Kidney epithelial cell (primary cell): ENCODE measurements at places on chromosomes 5 and 9. TPM values are rescaled to one million over a fixed set of nuclear protein-coding genes. Genes with fewer than 3 reads are reported as not detected.

Gene SCAMP1
- total RNA-seq: 33.4 and 43.0 TPM in 2 replicates

Gene RANBP3L
- total RNA-seq: 0.07 TPM in 1 of 2 replicates, not detected in the other

Gene CCNH
- total RNA-seq: 57.4 and 74.7 TPM in 2 replicates

Gene PTPN3
- 29.6 and 33.6 TPM in 2 replicates for total RNA-seq

Gene PLCXD3
- total RNA-seq: 0.48 and 0.84 TPM in 2 replicates

Gene FOXD4
- total RNA-seq: 0.13 and 0.34 TPM in 2 replicates

Gene LHX3
- not detected in 2 replicates for total RNA-seq

Gene MXD3
- 3.4 and 6.6 TPM in 2 replicates for total RNA-seq

Gene SERF1A
- total RNA-seq: 7.8 and 14.2 TPM in 2 replicates

GRCh38 chr9:96418920-96419690, 935 bp upstream of the ZNF367 start:
- no peak for DNase-seq

- no peak for DNase-seq
These were observed 658.1 kb upstream of the CHD1 start for GRCh38 chr5:99586878-99587277.

DNA sequence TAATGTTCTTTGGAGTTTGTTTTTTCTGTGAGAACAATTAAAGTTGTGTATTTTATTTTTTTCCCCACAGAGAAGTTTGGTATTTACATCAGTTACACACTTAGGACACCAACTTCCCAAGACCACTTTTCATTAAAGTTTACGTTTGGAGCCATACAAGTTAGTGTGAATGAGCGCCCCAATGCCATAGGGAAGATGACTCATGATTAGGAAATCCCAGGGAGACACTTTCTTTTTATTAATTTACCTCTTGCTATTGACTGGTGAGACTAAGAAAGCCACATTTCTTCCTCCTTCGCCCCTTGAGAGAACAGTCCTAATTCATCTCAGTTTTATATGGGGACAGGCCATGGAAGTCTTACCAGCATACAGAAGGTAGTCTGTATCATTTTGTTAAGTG, 57.1 kb downstream of the EDIL3 start:
- no peak for DNase-seq

GRCh38 chr9:136445799-136446198, 6.2 kb upstream of the INPP5E start:
- DNase-seq: no peak

GRCh38 chr9:16328349-16328748, 542.1 kb downstream of the BNC2 start:
- DNase-seq: no peak

- no peak for DNase-seq
These were observed 14.6 kb upstream of the CFAP95 start for GRCh38 chr9:69805962-69806515.

DNA sequence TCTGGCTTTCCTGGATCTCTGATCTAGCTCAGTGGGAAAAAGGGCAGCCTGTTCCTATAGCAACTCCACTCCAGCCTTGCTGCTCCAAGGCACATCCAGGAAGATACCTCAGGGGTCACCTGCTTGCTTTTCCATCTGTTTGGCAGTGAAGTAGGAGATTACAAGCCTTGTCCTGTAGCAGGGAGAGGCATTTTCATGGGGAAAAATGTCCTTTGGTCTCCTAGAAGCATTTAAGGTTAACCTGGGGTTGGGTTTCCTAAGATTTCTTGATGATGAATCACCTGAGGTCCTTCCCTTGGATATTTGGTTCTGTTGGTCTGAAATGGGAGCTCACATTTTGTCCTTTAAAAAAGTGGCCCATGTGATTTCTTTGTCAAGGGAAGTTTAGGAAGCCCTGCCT, 1.5 kb upstream of the TMEM174 start:
- DNase-seq: no peak

- DNase-seq: no peak
These were observed 113.5 kb upstream of the RASA1 start for GRCh38 chr5:87154191-87154590.

GRCh38 chr5:61132559-61132958, 29.7 kb downstream of the SMIM15 start:
- DNase-seq: peak; percentile 4

DNA sequence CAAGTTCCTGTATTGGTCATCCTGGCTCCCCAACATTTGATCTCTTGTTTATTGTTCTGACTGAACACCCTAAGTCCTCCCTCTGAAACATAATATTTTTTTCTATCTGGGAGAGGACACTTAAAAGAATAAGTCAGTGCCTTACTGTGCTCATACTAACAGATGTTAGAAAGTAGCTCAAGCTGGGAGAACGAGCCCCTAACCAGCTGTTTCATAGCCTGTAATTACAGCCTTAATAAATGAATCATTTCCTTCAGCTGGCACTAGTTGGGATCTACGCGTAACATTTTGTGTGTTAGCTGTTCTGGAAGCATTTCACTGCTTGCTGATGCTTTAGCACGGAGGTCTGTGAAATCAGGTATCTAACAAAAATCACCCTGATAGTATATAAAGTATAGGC, 345.9 kb upstream of the RIOK2 start:
- no peak for DNase-seq

- DNase-seq: no peak
These were observed 84.5 kb downstream of the FGF1 start for GRCh38 chr5:142601432-142601831.

DNA sequence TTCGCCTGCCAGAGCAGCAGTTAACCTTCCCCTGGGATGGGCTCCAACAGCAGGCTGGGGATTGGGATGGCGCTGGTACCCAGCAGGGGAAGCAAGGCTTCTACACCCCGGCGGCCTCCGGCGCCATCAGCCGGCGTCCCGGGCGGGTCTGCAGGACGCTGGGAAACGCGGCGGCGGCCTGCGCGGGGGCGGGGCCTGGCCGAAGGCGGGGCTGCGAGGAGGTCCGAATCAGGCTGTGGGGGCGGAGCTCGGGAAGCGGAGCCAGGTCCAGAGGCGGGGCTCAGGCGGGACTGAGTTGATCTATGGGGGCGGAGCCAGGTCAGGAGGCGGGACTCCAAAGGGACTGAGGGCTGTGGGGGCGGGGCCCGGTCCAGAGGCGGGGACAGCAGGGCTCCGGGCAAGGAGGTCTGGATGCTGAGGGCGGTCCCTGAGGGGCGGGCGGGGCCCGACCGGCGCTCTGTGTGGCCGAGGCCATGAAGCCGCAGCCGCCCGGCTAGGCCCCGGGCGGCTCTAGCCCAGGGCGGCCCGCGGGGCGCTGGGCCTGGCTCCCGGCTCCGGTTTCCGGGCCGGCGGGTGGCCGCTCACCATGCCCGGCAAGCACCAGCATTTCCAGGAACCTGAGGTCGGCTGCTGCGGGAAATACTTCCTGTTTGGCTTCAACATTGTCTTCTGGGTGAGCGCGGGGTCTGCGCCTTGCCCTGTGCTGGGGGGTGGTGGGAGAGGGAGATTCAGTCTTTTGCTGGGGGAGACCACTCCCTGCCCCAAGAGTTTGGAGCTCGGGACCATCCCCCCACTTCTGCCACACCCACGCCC, at the start of gene TSPAN17:
TSPAN17 (plus strand) TSS at position 455 of the 813 bp plus-strand sequence; CDS start at position 587, 132 bp downstream.
- peak; percentile 92 for DNase-seq

- DNase-seq: no peak
These were observed 4.6 kb downstream of the RAPGEF6 start for GRCh38 chr5:131630208-131630962.

DNA sequence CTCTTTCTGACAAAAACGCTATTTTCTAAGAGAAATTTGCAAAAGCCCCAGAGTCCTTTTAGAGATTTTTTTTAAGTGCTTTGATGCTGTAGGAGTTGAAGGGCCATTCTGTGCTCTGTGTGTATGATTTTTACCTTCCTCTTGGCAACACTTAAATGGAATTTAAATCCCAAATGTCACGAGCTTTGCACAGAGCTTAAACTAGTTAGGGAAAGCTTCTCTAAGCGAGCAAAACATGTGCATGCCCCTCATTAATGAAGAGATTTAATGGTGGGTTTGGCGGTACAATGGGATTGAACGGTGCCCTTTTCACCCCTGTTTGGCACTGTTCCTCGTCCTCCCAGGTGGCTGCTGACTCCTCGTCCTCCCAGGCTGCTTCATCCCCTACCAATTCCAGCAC, 220.7 kb downstream of the DRD1 start:
- DNase-seq: no peak

DNA sequence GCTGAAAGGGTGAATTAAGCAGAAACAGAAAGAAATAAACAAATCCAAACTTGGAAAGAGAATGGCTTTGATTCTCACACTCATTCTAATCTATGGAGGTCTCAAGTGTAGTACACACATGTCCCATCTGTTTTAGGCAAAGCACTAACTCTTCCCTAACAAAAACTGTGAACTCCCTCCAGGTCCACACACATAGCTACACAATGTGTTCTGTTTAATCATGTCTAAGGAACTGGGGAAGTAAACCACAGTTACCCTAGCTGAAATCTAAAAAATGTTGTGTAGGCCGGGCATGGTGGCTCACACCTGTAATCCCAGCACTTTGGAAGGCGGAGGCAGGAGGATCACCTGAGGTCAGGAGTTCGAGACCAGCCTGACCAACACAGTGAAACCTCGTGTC, 118.7 kb upstream of the FST start:
- DNase-seq: no peak

DNA sequence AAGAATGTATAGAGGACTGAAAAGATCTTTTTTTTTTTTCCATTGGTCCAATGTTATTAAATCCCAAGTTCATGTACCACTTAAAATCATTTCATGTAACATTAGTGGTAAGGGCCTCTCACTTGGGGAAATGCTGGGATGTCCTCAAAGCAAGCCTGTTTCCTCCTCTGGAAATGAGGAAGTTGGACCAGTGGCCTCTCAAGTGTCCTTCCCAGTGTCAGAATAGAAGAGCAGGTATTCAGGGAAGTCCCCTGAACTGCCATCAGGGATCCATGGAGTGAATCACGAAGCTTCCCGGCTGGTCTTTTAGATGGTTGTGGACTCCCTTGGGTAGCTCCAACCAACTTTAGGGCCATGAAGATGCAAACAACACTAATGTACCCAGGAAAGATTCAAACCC, 55.2 kb upstream of the AFAP1L1 start:
- no peak for DNase-seq

- peak; percentile 62 for DNase-seq
These were observed 19.1 kb upstream of the ZFAND5 start for GRCh38 chr9:72383978-72384709.

- DNase-seq: no peak
These were observed 1.1 kb downstream of the BRINP1 start for GRCh38 chr9:119368179-119368578.

GRCh38 chr5:42994555-42995359, 45.4 kb downstream of the ANXA2R start:
- DNase-seq: no peak

GRCh38 chr5:83547161-83547560, 75.6 kb downstream of the VCAN start:
- DNase-seq: no peak

GRCh38 chr9:34190996-34191892, 12.4 kb downstream of the UBAP1 start:
- DNase-seq: no peak

- DNase-seq: no peak
These were observed 70.4 kb downstream of the GADD45G start for GRCh38 chr9:89675058-89675742.

DNA sequence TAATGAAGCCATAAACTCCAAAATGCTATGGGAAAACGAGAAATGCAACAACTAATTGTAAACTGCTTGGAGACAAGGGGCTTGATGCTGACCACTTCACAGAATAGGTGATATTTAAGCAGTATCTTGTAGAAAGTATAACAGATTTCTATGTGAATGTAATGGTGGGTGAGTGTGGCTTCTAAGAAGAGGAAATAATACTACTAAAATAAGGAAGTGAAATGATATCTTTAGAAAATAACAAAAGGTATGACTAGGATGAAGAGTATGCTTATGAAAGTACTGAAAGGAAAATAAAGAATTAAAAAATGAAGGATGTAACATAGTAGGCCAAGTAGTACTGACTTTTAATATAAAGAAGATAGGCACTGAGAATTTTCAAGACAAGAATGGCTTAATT, 94.2 kb downstream of the AGTPBP1 start:
- DNase-seq: no peak

- no peak for DNase-seq
These were observed 579.2 kb upstream of the COX7C start for GRCh38 chr5:86038566-86038965.

DNA sequence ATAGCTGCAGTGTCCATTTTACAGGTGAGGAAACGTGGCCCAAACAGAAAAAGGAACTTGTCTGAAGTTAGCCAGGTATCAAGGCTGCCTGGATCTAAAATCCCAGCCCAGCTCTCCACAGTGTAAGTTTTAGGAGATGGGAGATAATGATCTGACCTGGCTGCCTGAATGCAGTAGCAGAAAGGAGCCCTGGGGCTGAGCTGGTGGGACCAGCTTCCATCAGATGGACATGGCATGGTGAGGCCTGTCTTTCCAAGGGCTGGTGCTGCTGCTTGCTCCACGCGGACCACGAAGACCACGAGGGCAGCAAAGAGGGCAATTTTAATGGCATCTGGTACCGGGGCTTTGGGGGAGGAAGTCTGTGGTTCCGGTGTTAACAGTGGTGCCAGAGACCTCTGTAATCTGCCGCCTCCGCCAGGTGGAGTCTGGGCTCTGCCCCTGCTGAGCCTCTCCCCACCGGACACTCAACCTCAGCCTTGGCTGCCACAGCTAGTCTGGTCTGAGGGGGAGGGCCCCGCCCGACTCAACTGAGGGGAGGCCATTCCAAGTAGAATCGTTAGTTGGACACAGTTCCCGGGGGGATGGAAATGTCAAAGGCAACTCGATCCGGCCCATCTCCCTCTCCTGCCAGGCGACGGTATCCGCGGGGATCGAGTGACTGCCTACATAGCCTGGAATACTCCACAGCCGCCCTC, 650 bp downstream of the MYORG start:
- no peak for DNase-seq

- no peak for DNase-seq
These were observed 18.0 kb upstream of the CAPSL start for GRCh38 chr5:35956429-35956828.

DNA sequence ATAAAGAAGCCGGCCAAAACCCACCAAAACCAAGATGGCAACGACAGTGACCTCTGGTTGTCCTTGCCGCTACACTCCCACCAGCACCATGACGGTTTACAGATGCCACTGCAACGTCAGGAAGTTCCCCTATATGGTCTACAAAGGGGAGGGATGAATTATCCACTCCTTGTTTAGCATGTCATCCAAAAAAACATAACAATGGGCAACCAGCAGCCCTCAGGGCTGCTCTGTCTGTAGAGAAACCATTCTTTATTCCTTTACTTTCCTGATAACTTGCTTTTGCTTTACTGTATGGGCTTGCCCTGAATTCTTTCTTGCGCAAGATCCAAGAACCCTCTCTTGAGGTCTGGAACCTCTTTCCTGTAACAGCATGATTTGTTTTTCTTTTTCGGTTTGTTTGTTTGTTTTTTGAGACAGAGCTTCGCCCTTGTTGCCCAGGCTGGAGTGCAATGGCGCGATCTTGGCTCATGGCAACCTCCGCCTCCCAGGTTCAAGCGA, 2.0 kb upstream of the UAP1L1 start:
- no peak for DNase-seq

GRCh38 chr5:154899151-154899816, 38.7 kb downstream of the GEMIN5 start:
- no peak for DNase-seq
